ENCODE measurements at places on chromosomes 1 and 21. TPM values are rescaled to one million over a fixed set of nuclear protein-coding genes. Genes with fewer than 3 reads are reported as not detected.
A peak's percentile ranks its signal among the peaks of the same experiment; 100 is the strongest.

DNA sequence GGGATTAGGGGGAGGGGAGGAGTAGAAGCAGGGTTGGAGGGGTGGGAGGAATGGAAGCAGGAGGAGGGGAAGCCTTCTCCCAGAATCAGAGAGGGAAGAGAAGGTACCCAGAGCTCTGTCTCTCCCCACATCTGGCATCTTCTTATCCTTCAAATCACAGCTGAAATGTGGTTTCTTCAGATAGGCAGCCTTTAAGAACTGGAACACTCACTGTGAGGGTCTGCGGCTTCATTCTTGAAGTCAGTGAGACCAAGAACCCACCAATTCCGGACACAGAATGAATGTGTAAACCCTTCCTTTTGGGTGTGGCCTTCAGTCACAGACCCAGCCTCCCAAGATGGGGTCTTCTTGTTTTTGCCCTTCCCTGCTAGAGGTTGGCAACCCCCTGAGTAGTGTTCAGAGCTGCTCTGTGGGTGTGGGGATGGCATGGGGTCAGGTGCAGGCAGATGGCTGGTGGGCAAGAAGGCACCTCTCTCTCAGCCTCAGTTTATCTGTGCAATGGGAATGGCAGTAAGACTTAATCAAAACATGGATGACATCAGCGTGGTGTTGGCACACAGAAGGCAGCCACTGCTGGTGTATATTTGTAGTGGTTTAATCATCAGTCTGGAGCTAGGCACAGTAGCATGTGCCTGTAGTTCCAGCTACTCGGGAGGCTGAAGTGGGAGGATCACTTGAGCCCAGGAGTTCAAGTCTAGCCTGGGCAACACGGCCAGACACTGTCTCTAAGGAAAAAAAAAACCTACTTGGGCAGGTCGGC, 7.2 kb downstream of the FAAH start:
- DNase-seq = no peak

DNA sequence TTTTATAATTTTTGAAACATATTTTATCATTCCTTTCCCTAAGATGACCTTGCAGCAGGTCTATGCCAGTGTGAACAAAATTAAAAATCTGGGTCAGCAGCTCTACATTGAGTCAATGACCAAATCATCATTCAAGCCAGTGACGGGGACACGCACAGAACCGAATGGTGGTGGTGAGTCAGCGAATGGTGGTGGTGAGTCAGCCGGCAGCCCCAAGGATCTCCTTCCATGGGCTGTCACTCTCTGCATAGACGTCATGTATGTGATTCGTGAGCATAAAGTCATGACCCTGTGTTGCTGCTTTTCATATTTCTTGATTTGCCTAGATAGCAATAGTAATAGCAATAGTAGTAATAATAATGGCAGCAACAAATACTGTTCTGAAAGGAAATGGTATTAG, 26.3 kb downstream of the PER3 start:
- peak; percentile 24 for DNase-seq

- DNase-seq = no peak
Observed at GRCh38 chr1:109754738-109755137, 9.0 kb downstream of the EPS8L3 start.

Gene ALX3
- not detected for total RNA-seq

Gene TMPRSS15
- total RNA-seq = not detected

DNA sequence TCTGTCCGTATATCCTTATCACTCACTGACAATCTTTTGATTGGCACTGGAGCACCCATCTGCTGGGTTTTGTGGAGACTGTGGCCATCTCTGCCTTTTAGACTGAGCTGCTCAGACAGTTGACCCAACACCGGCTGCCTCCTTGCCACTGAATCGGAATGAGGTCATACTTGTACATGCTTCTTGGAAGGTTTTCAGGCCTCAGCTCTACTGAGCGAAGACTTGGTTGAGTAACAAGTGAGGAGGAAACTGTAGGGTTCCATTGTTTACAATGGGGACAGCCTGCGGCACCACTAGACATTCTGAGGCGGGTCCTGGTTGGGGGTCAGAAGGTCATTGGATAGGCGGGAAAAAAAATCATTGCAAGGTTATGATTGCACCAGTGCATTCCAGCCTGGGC, 320.3 kb downstream of the KIF26B start:
- no peak for DNase-seq

Gene FAM76A
- total RNA-seq = 15.4 TPM

- DNase-seq = no peak
Observed at GRCh38 chr21:38490411-38491020, 7.8 kb downstream of the ERG start.

DNA sequence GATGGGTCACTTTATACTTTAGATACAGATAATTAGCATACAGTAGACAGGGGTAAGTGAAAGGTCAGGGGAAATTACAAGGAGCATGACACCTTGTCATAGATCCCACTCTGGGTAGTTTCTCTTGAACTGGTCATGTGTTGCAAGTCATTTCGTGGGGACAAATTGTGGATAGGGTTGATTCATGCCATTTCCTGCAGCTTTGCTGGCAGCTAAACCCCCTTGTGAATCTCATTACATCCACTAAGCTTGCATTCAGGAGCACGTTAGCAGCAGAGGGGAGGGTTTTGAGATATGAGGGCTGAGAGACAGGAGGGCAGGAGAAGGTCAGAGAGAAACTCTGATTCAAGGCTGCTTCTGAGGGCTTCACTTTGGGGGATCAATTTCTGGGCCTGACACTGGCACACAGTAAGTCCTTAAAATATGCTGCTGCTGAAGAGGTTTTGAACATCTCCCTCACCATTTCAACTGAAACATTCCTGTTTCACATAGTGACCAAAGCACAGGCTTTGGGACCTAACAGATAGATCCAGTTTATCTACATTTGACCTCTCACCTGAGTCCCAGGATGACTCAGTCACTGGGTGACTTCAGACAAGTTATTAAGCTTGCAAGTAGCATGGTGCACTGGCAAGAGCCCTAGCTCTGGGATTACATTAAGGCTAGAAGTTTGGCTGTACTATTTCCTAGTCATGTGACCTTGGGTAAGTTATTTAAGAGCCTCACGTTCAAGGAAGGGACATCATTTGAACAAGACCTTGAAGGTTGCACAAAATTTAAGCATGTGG, 206.0 kb upstream of the USP24 start:
- no peak for DNase-seq

Gene PADI2
- 507 TPM for total RNA-seq

- DNase-seq = no peak
Observed at GRCh38 chr1:156513185-156513584, 12.6 kb upstream of the MEF2D start.

DNA sequence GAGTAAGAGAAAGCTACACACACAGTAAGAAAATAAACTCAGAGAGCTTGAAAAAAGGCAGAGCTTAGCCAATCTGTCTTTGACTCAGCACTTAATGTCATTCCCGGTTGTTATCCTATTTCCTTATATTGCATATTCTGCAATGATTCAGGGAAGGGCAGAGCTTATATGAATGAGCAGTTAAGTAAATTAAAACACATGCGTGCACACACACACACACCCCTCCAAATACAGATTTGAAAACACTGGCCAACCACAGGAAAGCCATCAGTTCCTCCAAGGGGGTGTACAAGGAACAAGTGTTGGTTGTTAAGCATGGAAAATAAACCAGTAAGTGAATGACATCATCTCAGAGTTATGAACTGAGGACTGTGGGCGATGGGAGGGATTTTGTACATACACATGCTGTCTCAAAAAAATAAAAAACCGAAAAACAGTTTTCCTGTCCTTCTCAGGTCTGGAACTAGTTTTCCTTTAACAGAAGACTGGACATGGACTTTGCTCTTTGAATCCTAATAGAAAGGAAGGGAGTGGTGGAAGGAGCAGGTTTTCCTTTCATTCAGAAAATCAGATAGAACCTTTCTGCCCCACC, 1.0 kb downstream of the IQGAP3 start:
- DNase-seq = no peak

DNA sequence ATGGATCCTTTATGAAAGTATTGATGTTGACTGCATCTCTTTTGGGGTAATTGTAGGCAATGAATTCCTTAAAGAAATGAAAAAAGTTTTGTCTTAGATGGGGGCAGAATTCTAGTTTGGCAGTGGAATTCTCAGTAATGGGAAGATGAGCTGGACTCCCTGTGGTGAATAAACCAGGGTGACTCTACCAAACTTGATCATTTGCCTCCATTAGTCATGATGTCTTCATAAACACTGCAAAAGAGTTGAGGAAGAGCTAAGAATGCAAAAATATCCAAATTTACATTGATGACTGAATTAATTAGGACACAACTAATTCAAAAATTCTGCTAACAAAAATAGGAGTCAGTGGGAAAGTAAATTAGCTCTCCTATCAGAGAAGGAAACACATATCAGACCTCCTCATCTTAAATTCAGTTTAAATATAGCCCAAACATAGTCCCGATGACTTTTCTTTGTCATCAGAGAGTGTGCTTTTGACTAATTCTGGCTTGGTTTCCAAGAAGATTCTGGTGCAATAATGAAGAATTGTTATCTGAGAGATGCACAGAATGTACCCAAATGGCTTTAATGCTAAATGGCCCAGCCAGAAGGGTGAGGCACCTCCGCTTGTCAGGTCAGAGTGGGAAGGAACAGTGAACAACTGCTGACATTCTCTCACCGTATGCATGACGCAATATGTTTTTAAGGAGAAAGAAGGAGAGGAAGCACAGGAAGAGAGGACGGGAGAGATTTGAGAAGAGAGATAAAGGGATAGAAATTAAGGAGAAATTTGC, 525.1 kb downstream of the LMO4 start:
- DNase-seq = no peak

DNA sequence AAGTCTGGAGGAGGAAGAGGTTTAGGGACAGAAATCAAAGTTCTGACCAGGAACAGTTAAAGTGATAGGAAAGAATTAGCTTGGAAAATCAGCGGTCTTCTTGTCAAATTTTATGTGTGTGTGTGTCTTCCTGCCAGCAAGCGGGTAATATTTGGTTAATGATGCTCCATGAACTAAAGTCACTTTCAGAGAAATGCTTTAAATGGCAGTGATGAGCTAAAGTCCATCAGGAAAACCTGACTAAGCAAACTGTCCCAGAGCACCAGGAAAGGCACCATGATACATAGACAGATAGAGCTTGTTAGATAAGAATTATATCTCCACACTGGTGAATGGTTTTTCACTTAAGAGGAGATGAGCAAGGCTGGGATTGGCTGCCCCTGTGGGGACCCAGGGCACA, 10.0 kb upstream of the CDC14A start:
- DNase-seq = no peak

DNA sequence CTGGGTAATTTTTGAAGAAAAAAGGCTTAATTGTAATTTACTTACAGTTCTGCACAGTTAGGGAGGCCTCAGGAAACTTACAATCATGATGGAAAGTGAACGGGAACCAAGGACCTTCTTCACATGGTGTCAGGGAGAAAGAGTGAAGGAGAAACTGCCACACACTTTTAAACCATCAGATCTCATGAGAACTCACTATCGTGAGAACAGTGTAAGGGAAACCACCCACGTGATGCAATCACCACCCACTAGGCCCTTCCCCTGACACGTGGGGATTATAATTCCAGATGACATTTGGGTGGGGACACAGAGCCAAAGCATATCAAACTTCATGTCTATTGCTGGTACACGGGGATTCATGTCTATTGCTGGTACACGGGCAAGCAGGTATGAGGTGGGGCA, 5.3 kb upstream of the SFT2D2 start:
- DNase-seq = no peak
